ENCODE measurements at places on chromosomes 13 and 19.

DNA sequence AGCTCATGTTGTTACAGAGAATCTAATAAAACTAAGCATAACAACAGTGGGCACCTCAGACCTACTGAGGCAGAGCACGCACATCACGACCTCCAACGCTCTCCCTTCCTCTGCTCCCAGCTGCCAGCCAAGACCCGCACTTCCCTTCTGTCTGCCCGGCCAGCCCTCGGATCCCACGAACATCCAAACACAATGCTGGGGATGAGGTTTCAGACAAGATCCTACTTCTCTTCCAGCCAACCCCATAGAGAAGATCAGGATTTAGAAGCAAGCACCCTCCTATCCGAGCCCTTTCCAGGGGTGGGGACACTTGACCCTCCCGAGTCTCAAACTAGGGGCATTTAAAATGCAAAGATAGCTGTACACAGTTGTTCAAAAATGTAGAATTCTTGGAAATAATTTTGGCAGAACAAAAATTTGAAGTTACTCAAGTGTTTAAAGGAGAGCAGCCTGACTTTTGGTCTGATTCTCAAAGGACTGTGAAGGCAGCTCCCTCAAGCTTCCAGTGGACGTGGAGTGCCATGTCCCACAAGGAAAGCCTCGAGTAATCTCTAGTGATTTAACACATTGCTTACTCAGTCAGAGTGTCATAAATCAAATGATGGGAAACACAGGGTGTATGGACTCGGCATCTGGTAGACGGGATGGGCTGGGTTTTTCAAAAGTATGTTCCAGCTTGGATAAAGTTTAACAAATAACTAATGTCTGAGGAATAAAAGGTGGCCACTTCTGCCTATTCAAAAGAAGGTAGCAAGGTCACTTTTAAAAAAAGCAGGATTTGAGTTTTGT lies 32.8 kb downstream of the ANKRD10 start:
- no peak for DNase-seq

- DNase-seq = no peak
Observed at GRCh38 chr13:26563713-26564112, 6.2 kb downstream of the WASF3 start.

DNA sequence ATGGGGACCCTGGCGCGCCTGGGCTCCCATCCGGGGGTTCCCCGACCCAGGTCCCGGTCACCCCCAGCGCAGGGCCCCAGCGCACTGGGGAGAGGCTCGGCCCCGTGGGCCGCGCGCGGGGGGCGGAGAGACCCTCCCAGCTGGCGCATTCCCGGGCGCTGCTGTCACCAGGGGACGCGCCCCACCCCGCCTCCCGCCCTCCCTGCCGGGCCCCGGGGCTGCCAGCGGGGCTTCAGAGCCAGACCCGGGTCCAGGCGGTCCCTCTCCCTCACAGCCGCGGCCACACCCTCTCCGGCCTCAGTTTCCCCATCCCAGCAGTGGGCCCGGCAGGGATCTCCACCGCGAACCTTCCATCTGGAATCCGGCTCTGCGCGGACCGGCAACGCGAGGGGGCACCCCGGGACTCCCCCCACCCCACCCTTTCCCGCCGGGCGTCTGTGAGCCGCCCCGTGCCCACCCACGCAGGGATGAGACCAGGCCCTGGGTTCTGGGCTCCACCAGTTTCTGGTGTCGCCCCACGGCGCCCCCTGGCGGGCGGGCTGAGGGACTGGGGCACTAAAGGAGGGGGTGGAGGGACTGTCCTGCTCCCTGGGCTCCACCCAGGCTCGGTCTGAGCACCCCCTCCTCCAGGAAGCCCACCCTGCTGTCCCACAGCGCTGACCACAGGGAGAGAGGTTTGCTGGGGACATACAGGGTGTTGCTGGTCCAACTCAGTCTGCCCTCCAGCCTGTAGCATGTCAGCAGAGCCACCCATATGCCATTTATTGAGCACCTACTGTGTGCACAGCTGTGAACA lies 878 bp upstream of the ADAMTSL5 start:
- no peak for DNase-seq

- DNase-seq = no peak
Observed at GRCh38 chr13:95745752-95746151, 68.8 kb downstream of the DNAJC3 start.

DNA sequence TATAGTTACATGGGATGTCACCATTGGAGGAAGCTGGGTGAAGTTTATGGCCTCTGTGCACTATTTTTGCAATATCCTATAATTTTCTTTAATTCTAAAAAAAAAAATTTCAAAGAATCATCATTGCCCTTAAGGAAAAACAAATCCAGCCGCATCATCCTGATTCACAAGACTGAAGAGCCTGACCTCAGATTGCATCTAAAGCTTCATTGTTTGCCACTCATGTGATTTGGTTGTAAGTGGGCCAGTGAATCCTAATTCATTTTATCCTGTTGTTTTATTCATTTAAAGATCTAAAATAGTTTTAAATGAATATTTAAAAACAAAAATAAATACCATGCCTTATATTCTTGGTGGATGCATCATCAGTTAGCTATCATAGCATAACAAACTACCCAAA lies 504.5 kb downstream of the TBC1D4 start:
- no peak for DNase-seq

GRCh38 chr19:5338656-5339197 lies 1.9 kb downstream of the PTPRS start:
- no peak for DNase-seq

DNA sequence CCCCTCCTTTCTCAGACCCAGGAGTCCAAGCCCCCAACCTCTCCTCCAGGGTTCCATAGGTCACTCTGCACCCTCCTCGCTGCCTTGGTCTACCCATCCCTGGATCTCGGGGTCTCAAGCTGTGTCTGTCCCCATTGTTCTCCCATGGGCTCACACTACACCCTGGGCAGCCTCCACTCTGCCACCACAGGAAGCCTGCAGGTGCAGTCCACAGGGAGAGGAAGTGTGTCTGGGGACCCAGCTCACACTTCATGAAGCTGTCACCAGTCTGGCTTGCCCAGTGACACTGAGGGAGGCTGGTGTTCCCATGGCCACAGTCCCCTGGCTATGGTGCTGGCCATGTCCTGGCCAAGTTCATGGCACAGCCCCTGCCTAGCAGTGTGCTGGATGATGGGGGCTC lies 5.3 kb downstream of the NECTIN2 start:
- DNase-seq = no peak

DNA sequence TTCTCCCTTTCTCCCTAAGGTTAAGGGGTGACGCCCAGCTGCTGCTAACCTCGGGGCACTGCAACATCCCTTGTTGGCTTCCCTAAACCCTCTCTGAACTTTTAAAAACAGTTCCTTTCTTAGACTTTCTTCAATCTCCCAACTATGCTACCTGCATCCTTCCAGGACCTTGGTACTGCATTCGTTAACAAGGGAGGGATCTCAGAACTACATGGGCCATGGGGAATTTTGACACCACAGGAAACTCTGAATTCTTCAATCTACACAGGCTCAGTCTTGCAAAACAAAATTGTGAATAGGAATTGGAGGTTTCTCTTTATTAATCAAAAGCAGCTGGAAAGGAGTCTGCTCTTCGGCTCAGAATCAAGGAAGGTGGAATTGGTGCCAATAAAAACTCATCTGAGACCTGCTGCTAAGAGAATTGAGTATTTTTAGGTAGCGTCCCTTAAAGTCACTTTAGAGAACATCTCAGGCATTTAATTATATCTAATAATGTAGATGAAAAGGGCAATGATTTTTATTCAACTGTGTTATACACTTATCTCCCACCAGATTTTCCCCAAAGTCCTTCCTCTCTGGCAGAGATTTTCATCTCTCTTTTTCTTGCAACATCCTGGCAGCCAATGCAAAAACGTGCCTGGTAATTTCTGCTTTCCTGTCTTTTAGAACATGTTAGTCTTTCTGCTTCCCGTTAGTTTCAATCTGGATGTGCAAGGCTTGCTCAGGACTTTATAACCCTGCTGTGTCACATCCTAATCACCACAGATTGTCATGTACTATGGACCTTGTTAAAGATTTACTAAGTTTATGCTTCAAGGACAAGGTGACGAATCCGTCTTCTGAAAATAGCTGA lies 69.1 kb upstream of the SLC15A1 start:
- no peak for DNase-seq

DNA sequence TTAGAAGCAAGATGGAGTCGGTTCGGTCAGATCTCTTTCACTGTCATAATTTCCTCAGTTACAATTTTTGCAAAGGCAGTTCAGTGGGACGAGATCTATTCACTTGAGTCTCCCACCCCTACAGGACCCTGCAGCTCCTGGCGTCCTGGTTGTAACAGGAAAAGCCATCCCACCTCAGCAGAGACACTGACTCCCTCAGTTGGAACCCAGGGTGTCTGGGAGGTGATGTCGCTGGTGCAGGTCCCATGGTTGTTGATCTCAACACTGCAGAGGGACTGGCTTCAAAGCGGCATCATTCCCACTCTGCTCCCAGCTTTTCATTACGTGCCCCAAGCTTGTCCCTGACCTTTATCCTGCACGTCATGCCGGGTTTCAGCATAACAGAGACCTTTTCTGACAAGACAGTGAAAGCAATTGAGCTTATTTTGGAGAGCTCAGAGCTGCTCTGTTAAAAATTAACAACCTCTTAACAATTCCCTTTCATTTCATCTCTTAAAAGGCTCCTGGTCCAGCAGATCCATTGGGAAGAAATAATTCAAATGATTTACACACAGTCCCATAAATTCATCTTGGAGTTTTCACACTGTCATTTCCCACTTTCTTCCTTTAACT lies 17.6 kb upstream of the COG3 start:
- DNase-seq = no peak

DNA sequence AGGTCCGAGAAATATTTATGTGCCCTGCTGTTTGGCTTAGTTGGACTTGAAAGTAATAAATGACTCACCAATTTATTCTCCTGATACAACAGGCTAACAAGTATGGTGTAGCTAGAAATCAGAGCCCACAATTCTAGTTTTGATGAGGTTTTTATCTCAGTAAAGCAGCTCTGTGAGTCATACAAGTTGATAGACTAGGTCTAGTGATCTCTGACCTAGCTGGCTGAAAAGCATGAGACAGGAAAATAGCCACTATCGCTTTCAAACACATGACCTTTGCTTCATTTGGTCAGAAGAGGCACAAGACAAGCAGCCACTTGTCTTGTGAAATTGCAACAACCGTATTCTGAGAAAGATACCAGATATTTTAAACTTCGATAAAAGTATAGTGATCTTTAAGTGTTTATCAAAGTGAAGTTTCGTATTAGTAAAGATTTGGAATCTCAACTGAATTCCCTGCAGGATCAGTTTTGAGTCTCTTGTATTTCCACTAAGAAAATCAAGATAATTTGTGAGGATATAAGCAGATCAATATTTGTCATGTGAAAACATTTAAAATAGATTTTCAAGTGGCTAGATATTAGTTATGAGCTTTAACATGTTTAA lies 126.7 kb downstream of the MAB21L1 start:
- DNase-seq = no peak

DNA sequence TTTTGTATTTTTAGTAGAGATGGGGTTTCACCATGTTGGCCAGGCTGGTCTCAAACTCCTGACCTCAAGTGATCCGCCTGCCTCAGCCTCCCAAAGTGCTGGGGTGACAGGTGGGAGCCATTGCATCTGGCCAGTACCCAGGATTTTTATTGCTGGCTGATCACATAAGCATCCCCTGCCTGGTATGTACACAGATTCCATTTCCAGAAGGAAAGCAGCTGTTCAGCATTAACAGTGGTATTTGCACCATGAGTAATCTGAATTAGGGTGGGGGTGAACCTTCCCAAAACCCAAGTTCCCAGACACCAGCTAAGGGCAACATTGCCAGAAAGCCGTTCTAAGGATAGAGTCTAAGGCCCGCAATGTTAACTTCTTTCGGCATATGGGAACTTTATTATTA lies 7.3 kb downstream of the ZNF555 start:
- no peak for DNase-seq

DNA sequence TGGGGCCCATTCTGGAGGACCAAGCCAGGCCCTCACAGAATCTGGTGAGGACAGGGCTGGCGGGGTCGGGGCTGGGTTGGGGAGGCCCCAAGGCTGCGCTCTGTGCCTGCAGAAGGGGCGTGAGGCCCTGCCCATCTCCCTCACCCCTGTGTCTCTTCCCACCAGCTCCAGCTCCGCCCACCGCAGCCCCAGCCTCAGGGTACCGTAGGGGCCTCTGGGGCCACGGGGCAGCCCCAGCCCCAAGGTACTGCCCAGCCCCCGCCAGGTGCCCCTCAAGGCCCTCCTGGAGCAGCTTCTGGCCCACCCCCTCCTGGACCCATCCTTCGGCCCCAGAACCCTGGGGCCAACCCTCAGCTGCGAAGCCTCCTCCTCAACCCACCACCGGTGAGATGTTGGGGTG lies 15.4 kb upstream of the PTOV1 start:
- no peak for DNase-seq

DNA sequence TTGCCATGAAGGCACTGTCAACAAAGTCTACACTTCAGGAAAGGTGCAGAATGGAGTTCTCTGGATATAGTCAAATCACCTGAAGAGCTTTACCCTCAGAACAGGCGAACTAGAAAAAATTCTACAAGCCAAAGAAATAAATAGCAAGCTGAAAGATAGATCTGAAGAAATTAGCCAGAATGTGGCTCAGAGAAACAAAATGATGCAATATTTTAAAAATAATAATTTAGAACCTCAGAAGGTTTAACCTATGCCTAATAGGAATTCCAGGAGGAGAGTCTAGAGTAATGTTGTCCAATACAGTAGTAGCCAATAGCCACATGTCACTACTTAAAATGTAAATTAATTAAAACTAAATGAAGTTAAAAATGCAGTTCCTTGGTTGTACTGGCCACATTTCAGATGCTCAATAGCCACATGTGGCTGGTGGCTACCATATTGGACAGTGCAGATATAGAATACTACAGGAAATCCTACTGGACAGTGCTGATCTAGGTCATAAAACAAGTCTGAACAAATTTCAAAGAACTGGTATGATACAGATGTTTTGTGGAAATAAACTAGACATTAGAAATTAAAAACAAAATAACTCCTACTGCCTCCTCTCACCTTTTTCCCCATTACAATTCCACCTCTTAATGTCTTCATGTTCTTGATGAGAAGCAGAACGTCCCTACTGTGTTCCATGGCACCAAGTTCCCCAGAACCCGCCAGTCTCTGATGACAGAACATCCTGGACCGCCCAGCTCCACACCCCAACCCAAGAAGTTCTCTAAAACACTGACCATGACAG lies 679 bp upstream of the CDADC1 start:
- no peak for DNase-seq

DNA sequence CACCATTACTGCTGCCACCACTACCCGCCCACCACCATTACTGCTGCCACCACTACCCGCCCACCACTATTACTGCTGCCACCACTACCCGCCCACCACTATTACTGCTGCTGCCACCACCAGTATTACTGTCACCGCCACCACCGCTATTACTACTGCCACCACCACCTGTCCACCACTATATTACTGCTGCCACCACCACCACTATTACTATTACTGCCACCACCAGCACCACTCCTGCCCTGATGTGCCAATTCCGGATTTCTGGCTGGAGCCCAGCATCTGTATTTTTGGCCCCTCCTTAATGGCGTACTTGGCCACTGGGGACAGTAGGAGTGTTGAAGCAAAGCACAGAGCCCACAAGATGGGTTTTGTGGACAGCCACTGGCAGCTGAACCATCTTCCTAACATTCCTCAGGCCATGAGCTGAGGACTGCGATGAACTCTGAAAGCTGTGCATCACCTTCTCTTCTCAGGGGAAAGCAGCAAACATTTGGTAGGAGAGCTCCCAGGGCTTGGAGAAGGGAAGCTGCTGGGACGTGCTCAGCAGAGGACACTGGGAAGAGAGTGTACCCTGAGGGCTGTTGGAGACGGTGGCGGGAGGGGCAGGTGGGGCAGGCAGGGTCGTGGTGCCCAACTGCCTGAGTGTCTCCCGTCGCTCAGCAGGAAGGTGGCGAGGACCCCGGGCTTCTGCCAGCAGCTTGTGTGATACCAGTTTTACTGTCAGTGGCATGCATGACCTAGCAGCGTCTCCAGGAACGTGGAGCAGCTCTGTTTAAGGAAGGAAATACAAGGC lies 23.0 kb downstream of the CUL4A start:
- DNase-seq = no peak
